Frontal cortex (tissue), 4 donors: ENCODE measurements at places on chromosomes 7 and 10. TPM values are rescaled to one million over a fixed set of nuclear protein-coding genes. Genes with fewer than 3 reads are reported as not detected.

The TSPAN12 gene
- total RNA-seq = 5.7 TPM

GRCh38 chr7:134293002-134293740, 23.6 kb downstream of the SLC35B4 start:
- DNase-seq = no peak

DNA sequence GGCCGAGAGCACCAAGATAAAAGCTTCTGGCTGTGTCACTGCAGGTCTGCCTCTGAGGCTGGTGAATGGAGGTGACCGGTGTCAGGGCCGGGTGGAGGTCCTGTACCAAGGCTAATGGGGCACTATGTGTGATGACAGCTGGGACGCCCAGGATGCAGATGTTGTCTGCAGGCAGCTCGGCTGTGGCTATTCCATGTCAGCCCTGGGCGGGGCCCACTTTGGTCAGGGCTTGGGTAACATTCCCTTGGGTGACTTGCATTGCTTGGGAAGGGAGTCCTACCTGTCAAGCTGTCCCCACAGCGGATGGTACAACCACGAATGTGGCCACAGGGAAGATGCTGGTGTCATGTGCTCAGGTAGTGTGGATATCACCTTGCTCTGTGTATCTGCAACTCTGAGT, 8.0 kb downstream of the DMBT1 start:
- no peak for DNase-seq

DNA sequence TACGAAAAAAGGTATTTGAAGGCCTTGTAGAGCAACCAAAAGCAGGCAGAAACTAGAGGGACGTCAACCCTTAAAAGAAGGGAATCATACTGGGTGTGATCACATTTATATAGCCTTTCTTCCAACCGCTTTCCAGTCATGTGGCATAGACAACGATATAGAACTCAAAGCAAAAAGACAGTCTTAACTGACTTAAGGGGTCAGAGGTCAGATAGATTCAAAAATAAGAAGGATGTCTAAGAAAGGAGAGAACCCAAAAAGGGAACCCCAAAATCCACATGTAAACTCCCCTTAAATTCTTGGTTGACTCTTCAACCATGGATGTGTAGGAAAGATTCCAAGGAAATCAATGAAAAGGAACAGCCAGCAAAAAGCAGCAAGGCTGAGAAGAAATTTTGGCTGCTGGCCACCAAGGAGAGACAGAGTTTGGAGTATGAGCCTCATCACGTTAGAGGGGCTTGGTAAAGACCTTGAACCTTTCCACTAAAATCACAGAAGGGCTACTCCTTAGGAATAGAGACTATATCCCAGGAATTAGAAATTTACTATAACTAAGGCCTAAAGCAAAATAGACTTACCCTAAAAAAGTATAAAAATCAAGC, 8.6 kb downstream of the BCAP29 start:
- DNase-seq = no peak

The TRIM50 gene
- total RNA-seq = not detected

GRCh38 chr7:21778953-21779352, 166.7 kb downstream of the CDCA7L start:
- no peak for DNase-seq

The CLDN12 gene
- 45.2 TPM for total RNA-seq
